ENCODE measurements at places on chromosomes 3 and 15.

DNA sequence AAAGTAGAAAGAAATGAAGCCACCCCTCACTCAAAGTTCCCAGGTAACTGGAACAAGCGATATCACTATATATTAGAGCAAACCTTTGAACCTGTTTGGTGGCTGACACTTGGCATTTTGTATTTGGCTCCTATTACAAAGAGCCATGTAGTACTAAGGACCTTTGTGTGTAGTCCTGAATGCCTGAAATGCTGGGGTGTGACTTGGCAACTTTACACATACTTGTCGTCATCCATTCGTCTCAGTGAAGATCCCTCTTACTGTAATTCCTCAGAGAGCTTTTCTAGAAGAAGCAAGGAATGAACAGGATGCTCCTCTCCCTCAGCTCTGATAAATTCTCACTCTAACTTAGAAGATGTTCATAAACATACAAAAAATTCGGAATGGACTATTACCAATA is 216.1 kb upstream of the CDIN1 start:
- no peak for DNase-seq

GRCh38 chr3:159763602-159764489 is 224.8 kb upstream of the IL12A start:
- DNase-seq, result no peak

DNA sequence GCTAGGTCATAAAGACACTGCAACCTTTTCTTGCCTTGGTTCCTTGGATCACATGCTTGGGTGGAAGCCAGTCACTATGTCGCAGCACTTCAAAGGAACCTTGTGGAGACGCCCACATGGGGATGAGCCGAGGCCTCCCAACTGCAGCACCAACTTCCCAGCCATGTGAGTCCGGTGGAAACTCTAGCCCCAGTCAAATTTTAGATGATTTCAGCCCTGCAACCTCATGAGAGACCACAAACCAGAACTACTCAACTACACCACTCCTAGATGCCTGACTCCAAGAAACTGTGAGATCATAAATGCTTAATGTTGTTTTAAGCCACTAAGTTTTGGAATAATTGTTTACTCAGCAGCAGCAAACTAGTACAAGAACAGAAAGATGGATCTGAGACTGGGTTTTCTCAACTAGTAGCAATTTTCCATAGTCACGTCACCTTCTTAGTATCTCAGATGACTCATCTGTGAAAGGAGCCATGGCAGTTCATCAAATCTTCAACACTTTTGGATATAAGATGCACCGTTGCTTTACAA is 86.5 kb downstream of the MB21D2 start:
- peak; percentile 30 for DNase-seq

DNA sequence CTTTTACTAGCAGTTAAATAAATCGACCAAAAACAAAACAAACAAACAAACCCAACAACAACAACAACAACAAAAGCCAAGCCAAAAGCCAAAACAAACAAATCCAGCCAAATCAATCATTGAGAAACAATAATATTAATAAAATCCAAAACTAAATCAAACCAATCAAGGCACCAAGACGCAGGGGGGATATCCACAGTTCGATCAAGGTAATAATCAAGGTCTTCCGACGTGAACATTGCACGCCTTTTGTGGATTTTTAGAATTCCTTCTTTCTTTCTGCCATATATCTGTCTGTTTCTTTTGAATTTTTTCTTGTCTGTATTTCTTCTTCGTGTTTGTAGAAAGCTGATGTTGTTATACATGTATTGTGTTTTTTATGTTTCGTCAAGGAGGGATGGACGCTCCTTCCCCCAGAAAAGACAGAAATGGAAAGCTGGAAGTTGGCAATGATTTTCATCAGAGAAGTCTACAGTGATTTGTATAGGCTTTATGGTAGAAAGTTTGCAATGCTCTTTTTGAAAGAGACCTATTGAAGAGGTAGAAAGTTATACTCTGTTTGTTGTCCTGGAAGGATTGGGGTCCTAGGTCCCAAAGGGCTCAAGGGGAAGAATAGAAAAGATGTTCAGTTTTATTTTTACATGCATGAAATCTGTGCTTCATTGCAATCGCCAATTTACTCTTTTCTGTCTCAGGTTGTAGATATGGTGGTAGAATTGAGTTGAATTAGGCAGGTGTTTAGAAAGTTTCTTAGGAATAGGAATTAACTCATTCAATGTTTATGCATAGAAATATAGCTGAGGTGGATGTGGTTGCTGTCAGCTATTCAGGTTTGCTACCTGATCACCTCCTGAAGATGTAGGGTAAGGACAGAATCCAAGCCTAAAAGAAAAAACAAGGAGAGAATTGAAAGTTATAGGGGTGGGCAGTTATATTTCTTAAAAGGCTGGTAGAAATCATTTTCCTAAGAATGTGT is 1.2 kb downstream of the ARPP21 start:
- DNase-seq, result peak; percentile 7

DNA sequence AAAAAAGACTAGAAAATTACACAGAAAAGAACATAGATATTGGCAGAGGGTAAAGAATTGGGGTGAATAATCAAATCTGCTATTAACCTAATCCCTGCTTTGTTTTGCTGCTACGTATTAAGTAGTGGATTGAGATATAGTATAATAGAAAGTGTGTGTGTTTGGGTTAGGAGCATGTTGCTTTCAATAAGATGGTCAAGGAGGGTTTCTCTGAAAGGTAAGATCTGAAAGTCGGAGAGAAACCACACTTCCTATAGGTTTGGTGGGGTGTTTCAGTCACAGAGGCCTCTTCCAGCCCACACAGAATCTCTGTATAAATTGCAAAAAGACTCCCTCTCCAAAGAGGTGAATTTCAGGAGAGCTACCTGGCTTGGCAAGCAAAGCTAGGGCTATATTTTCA is 345.7 kb upstream of the SATB1 start:
- DNase-seq, result no peak

DNA sequence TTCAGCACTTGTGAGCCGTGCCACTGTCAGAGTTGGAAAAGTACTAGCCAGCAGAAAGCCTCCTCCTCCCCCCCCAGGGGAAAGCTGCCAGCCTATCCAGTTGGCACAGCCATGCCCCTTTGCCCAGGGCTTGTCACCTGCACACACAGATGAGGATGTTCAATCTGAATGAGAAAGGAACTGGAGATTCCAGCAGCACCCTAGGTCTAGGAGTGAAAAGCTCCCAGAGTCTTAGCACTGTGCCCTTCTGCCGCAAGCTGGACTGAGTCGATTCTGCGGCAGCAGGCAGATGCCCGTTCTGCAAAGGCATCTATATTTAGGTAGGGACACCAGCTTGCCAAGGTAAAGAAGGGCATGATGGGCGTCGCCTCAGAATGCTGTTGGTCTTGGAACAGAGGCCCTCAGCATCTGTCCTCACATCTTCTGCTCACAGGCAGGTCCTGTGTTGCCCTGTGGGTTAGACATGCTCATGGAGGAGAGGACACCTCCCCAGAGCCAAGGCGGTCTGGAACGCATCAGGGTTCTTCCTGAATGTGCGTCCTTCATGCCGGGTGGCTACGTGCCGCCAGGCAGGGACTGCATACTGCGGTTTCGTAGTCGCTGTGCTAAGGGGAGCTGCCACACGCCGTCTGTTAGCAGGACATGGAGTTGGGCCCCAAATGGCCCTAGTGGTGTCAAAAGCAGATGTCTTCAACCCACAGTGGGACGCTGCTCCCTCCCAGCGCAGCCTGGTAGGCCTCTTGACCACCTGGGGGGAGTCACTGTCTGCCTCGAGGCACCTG is 109.5 kb downstream of the VGLL4 start:
- no peak for DNase-seq

DNA sequence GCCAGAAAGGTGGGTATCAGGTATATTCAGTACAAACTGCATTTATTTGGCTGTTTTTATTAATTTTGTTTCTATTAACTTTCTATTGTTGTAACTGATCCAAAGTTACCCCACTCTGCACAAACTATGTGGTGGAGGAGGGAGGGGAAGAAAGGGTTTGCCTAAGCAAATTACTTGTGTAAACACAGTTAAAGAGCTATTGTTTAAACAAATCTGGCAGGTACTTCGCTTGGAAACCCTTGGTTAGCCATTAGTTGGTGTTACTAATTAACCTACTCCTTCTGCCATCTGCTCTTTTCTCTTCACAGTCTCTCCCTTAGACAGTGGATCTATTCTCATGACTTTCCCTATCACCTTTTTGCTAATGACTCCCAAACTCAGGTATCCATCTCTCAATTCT is 328.4 kb upstream of the NECTIN3 start:
- no peak for DNase-seq

Measured in OCI-M1 (cell line).